ENCODE measurements at places on chromosomes 1 and 21.

- DNase-seq, result no peak
Measured at GRCh38 chr1:199272139-199272544, 633.3 kb downstream of the PTPRC start.

GRCh38 chr1:101178341-101178687, 58.5 kb upstream of the S1PR1 start:
- no peak for DNase-seq

GRCh38 chr21:31847761-31848160, 25.1 kb upstream of the HUNK start:
- DNase-seq, result no peak

DNA sequence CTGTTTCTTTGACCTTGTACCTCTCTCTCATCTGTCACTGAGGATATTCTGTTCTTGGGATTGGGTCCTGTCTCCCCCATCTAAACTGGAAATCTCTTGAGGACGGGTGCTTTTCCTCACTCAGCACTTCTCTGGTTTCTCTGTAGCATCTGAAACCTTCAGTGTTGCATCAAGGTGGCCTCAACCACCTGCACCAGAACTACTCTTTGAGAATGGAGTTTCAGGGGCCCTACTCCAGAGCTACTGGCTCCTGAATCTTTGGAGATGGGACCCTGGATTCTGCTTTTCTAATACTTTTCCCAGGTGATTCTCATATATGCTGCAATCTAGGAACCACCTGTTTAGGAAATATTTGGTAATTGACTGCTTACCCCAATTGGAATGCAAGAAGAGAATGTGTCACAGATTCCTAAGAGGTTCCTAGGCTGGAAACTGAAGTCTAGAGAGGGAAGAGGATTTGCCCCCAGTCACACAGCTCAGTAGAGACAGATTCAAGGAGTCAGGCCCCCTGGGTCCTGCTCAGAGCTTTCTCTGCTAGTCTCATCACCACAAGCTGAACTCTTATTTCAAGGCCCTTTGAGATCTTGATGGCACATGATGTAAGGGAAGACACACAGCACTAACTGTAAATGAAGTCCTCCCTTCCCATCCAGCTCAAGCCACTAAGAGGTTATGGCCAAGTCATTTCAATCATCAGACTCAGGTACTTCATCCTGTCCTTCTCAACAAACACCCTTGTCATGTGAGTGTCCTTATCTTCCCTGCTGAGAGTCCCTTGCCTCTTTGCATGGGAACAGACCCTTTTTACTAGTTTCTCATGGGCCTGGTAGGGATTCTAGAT, 48.7 kb downstream of the EIF2D start:
- DNase-seq, result no peak

DNA sequence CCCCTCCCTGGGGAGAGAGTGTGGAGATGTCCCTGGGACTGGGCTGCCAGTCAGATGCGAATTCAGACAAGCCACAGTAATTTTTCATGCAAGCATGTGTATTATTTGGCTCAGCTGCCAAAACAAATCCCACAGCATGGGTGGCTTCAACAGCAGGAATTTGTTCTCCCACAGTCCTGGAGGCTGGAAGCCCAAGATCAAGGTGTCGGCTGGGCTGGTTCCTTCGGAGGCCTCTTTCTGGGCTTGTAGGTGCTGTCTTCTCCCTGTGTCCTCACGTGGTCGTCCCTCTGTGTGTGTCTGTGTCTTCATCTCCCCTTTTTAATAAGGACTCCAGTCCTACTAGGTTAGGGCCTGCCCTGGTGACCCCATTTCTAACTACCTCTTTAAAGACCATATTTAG, 91.9 kb upstream of the ACTRT2 start:
- DNase-seq, result no peak

- no peak for DNase-seq
Measured at GRCh38 chr1:71862756-71863155, 419.6 kb downstream of the NEGR1 start.

DNA sequence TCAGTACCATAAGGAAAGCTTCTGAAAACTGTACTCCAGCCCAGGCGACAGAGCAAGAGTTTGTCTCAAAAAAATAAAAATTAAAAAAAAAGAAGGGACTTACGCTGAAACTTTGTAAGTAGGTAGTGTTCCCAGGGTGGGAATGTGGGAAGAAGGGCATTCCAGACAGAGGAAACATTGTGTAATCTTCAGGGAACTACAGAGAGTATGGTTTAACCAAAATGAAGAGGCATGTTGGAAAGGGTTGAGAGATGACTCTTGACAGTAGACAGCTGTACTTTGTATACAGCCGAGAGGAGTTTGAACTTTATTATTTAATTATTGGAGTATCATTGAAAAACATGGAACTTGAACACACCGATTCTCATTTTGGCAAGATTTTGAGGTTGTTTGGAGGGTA, 43.0 kb downstream of the PPP2R5A start:
- DNase-seq, result no peak

- DNase-seq, result no peak
Measured at GRCh38 chr1:20739225-20739624, 6.7 kb upstream of the SH2D5 start.

DNA sequence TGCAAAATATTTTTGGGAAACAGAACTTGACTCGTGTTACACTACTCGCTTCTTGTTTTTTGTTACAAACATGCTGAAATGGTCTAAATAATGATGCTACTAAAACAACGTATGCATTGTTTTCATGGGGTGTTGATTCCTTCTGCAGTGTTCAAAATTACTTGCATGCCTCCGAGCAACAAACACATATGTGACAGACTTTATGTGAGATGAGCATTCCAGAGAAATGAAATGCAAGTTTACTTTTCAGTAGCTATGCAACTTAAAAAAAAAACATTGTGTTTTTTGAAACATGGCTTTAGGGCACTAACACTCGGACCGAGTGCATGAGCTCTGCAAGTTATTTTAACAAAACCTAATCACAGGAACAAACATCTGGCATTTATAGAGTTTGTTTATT, 84.8 kb downstream of the CAMTA1 start:
- DNase-seq, result no peak

- DNase-seq, result no peak
Measured at GRCh38 chr1:25523542-25523941, 19.9 kb upstream of the LDLRAP1 start.

- no peak for DNase-seq
Measured at GRCh38 chr1:24929398-24930259, 447 bp downstream of the RUNX3 start.

- no peak for DNase-seq
Measured at GRCh38 chr1:111221276-111221632, 6.3 kb upstream of the CHI3L2 start.

DNA sequence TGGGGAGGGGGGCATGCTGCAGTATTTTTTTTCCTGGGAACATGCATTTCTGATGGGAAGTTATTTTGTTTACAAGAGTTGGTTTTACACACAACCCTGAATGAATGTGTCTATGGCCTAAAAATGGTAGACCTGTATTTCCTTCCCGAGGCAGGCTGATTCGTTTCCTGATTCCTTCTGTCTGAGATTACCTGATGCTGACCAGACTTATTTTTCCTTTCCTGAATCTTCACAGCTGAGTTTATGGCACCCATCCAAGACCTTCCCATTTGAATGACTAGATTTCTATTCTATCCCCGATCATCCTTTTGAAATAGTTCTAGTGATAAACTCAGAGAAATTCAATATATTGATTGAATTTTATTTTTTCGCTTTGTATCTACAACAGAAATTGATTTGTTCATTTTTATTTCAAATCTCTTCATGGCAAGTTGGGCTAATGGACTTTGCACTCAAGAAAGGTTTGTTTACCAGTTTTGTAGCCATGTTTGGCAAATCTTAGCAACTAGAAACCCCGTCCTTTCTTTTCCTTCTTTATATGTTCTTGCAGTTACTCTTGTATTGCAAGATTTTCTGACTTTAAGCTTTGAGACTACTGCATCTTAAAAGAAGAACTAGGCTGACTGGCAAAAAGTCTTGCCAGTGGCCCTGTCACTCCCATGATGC, 15.9 kb upstream of the PLEKHM2 start:
- no peak for DNase-seq

GRCh38 chr1:91897016-91897415, 11.1 kb upstream of the TGFBR3 start:
- no peak for DNase-seq

DNA sequence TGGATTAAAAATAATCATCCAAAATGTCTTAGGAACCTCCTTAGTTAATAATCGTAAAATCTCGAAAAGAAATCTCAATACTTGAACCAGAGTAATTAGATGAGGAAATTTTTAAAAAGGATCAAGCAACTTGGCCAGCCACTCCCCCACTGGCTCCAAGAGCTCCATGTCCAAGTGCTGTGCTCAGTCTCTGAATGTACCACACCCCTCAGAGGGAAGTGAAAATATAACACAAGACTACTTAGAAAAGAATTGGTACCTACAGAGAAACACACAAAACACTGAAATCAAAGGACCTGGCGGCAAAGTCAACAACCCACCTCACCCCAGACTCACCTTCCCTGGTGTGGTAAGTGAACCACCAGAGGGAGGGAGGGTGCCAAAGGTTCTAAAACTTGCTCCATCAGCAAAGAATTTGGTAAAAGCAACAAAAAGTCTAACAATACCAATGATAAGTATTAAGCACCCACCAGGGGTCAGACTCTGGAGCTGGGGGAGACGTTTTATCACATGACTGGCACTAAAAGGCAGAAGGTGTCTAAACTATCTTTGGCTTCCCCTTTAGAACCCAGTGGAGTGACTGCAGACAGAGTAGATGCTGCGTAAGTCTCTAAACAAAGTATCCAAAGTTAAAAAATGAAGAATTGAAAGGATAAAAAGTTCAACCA, 14.0 kb downstream of the LBR start:
- no peak for DNase-seq

DNA sequence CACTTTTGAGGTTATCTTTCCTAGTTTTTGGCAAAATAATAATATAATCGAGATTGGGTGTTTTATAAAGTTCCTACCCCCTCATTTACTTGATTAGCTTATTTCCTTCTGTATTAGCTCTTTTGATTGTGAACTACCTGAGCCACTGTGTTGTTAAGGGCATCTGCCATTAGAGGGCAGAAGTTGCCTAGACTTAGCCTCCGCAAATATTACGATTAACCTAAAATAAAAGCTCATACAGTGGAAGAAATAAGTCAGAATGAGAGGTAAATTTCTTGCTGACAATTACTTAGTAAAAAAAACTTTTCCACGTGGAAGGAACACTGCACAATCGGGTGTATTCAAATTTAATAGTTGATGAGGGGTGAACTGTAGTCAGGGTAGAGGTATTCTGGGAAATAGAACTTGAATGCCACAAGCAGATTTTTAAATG, 2.3 kb downstream of the H3-3A start:
- no peak for DNase-seq

DNA sequence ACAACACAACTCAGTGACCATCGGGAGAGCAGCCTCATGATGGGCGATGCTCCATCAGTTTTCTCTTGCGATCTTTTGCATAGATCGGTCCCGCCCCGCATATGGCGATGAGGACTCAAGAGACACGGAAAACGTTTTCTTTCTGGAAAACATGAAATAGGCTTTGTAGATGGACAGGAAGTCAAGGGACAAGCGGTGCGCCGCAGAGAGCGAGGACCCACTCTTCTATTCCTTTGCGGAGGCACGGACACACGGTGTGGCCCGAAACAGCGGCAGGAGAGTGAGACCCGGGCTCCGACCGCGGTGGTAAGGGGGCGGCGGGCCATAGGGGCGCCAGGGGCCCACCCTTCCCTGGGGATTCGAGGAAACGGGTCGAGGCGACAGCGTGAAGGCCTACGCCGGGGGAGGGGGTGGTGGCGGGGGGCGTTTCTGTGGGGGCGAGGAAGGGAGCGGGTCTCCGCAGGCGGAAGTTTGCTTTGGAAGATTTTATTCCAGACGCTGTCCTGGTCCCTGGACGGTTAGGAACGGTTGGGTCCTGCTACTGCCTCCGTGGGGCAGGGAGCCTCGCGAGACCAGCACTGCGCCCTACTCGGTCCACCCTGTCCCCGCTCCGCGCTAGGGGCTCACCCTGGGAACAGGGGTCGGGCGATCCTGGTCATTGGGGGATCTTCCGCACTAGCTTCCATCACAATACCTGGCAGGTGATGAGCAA, 796 bp upstream of the TDRKH start:
- peak; percentile 7 for DNase-seq

- DNase-seq, result no peak
Measured at GRCh38 chr21:14737284-14737691, 191.2 kb upstream of the SAMSN1 start.

DNA sequence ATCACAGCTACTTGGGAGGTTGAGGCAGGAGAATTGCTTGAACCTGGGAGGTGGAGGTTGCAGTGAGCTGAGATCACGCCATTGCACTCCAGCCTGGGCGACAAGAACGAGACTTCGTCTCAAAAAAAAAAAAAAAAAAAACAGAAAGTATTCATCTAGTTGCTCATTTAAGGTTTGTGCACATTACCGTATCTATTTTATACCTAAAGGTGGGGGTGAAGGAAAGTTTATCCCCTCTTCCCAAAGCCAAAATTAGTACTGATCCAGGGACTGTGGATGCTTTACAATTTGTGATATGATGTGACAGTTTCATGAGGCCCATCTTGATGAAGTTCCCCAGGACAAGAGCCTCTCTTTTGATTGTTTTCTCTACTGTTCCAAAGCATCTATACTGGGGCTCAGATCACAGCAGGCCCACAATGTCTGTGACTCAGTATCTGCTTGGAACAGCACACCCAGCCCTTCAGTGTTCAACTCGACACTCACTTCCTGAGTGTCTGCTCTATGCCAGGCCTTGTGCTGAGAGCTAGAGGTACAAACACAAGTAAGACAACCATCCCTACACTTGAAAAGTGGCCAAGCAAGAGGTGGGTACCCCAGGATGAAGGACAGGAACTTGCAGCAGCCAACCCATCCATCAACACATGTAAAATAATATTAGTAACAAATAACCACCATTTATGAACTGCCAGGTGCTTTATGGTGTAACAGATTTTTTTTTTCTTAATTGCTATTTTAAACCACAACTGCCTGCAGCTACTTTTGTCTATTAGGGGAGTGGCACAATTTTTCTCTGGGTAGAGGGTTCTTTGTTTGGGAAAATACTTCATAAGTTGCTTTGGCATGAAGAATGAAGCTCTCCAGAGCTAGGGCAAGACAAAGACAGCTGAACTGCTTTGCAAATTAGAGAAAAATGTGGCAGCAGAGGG, 29.0 kb upstream of the KHDRBS1 start:
- DNase-seq, result peak; percentile 26

GRCh38 chr1:109927911-109928321, 17.3 kb downstream of the CSF1 start:
- no peak for DNase-seq

DNA sequence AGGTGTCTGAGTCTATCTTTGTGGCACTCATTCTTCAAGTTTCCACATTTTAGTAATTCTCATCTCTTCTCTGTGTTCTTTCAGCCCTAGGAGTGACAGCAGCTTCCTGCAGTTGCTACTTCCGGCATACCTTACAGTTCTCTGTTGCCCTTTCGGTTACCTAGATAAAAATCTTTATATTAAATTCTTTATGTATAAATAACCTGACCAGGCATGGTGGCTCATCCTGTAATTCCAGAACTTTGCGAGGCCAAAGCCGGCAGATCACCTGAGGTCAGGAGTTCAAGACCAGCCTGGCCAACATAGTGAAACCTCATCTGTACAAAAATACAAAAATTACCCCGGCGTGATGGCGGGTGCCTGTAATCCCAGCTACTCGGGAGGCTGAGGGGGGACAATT, 62.9 kb downstream of the CDKN2C start:
- no peak for DNase-seq
